Cardiac septum (tissue), 1 donor: ENCODE measurements at places on chromosomes 2 and 18. TPM values are rescaled to one million over a fixed set of nuclear protein-coding genes. Genes with fewer than 3 reads are reported as not detected.

DCDC2C gene
- total RNA-seq: not detected

PLGLB2 gene
- 0.97 TPM for total RNA-seq

ATIC gene
- 36.8 TPM for total RNA-seq

MAP3K19 gene
- total RNA-seq: not detected

MAP3K2 gene
- total RNA-seq: 31.6 TPM

TWIST2 gene
- total RNA-seq: 0.83 TPM

FTCDNL1 gene
- 2.3 TPM for total RNA-seq

KCNJ13 gene
- total RNA-seq: not detected

DOCK10 gene
- total RNA-seq: 2.6 TPM

TNFAIP6 gene
- 4.9 TPM for total RNA-seq

C2orf69 gene
- total RNA-seq: 8.7 TPM

ADGRF3 gene
- 0.51 TPM for total RNA-seq

SERPINB5 gene
- total RNA-seq: not detected

GALNT14 gene
- 0.48 TPM for total RNA-seq

IL1RN gene
- total RNA-seq: 0.59 TPM

IL36RN gene
- not detected for total RNA-seq

CXCR1 gene
- total RNA-seq: 1.9 TPM

NT5DC4 gene
- not detected for total RNA-seq

RNU2-63P gene
- not detected for total RNA-seq

C2orf15 gene
- total RNA-seq: not detected

FHL2 gene
- 467 TPM for total RNA-seq

RANBP2 gene
- total RNA-seq: 58.6 TPM

UGT1A10 gene
- total RNA-seq: not detected

LIMS4 gene
- 4.5 TPM for total RNA-seq

HRH4 gene
- 0.08 TPM for total RNA-seq

SOS1 gene
- 27.3 TPM for total RNA-seq

SRD5A2 gene
- not detected for total RNA-seq

SLC5A7 gene
- not detected for total RNA-seq

KLHL14 gene
- total RNA-seq: 0.11 TPM

SKOR2 gene
- total RNA-seq: not detected

ABCG5 gene
- not detected for total RNA-seq

SNX17 gene
- total RNA-seq: 80.3 TPM

CASP10 gene
- total RNA-seq: 5.0 TPM

RAB12 gene
- total RNA-seq: 86.8 TPM

CD28 gene
- total RNA-seq: 1.3 TPM

GALNT5 gene
- 0.35 TPM for total RNA-seq

GCKR gene
- not detected for total RNA-seq

IL1RL1 gene
- total RNA-seq: 1.1 TPM

SPEG gene
- total RNA-seq: 199 TPM

RSAD2 gene
- 4.6 TPM for total RNA-seq
